Breast epithelium (tissue), 4 donors: ENCODE measurements at places on chromosomes 6 and 20. TPM values are rescaled to one million over a fixed set of nuclear protein-coding genes. Genes with fewer than 3 reads are reported as not detected.

DNA sequence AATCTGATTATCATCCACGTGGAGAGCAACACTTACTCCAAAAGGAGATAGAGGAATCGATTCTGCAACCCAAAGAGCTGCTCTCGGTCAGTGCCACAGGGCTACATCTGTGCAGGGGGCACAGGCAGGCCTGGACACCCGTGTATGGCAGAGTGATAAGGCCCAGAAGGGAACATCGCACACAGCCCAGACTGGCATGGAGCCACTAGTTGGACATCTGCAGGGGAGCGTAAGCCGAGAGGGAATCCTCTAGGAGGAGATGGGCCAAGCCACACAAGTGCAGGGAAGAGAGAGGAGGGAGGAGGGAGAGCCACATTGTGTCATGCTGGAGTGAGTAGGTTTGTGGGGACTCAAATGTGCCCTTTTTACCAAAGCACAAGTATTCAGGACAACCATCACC, 50.4 kb upstream of the ENTPD6 start:
- DNase-seq, result no peak
- no peaks in the 10 kb centered on the region for H3K27me3 ChIP-seq
- no peaks in the 10 kb centered on the region for H3K4me1 ChIP-seq
- no peak overlapping the region for H3K4me3 ChIP-seq
- no peak overlapping the region for H3K27ac ChIP-seq

DNA sequence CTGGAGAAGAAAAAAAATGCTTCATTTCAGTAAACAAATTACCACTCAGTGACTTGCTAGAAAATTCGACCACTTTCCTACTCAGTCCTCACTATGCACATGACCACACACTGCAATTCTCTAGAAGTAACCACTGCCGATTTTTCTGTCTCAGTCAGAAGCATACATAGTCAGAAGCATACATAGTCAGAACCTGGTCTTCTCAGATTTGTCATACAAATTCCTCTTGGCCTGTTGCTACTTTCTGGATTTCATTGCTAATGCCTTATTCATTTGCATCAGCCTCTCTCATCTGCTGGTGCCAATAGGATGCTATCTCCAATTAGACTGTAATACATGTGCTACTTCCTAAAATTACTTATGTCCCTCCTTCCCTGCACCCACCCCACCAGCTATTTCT, 10.2 kb upstream of the KIF16B start:
- no peak overlapping the region for H3K27ac ChIP-seq
- H3K4me3 ChIP-seq, result no peak overlapping the region
- no peak for DNase-seq
- H3K4me1 ChIP-seq, result no peaks in the 10 kb centered on the region
- no peaks in the 10 kb centered on the region for H3K36me3 ChIP-seq
- H3K27me3 ChIP-seq, result no peaks in the 10 kb centered on the region

GRCh38 chr6:141562186-141562811, 570.4 kb upstream of the GJE1 start:
- no peaks in the 10 kb centered on the region for H3K36me3 ChIP-seq
- DNase-seq, result no peak
- H3K4me1 ChIP-seq, result no peaks in the 10 kb centered on the region
- H3K27ac ChIP-seq, result peak overlapping the region; percentile 50

DNA sequence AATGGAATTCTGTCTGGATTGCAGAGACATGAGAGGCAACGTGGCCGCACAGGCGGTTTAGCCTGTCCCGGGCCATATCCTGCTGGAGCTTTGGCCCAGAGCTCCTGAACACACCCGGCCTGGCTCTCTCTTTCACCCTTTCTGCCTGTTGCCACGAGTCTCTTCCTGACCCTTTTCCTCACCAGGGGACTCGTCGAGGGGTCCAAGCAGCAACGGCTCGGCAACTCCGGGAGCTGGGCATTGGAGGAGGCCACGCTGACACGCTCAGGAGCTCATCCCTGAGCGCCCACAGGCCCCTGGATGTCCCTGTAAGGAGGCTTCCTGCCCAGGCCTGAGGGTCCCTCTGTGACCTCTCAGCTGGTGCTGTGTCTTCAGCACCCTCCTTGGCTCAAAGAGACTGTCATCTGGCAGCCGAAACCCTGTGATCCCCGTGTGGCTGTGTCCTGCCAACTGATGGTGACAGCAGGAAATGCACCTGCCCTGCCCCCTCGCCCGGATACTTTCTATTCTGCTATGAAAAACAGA, 103.8 kb downstream of the RNASET2 start:
- no peaks in the 10 kb centered on the region for H3K27me3 ChIP-seq
- H3K36me3 ChIP-seq, result no peaks in the 10 kb centered on the region
- H3K27ac ChIP-seq, result no peak overlapping the region
- no peak for DNase-seq
- H3K4me1 ChIP-seq, result no peaks in the 10 kb centered on the region

- no peaks in the 10 kb centered on the region for H3K36me3 ChIP-seq
- DNase-seq, result no peak
- no peak overlapping the region for H3K27ac ChIP-seq
- no peaks in the 10 kb centered on the region for H3K27me3 ChIP-seq
Measured at GRCh38 chr6:163646866-163647265, 232.3 kb downstream of the QKI start.

DNA sequence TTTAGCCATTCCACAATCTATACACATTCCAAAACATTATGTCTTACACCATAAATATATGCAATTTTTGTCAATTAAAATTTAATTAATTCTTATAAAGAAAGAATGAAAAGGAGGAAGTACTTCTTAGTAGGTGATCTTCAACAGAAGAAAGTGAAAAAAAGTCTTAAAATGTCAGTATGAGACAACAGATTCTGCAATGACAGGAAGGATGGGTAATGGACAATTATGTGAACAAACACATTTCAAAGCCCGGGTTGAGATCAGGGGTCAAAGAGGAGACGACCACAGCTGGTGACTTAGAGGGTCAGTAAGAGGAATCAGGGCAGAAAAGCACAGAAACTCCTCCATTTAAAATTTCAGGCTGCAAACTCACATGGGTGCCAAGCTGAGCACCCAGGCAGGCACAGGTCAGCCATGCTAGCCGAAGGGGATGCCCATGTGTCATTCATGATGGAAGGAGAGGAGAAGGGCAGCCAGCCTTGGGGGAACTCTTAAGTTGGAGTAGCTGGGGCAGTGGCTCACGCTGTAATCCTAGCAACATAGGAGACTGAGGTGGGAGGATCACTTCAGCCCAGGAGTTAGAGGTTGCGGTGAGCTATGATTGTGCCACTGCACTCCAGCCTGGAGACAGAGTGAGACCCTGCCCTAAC, 11.0 kb downstream of the VSX1 start:
- no peak for DNase-seq
- H3K4me3 ChIP-seq, result no peak overlapping the region
- no peaks in the 10 kb centered on the region for H3K27me3 ChIP-seq
- no peaks in the 10 kb centered on the region for H3K36me3 ChIP-seq
- no peak overlapping the region for H3K27ac ChIP-seq

GRCh38 chr20:43631598-43631997, 35.3 kb upstream of the MYBL2 start:
- H3K27me3 ChIP-seq, result no peaks in the 10 kb centered on the region
- DNase-seq, result no peak
- no peaks in the 10 kb centered on the region for H3K36me3 ChIP-seq

- H3K36me3 ChIP-seq, result no peaks in the 10 kb centered on the region
- no peak overlapping the region for H3K4me3 ChIP-seq
- H3K4me1 ChIP-seq, result no peaks in the 10 kb centered on the region
Measured at GRCh38 chr6:164744301-164744700, 565.1 kb downstream of the C6orf118 start.

DNA sequence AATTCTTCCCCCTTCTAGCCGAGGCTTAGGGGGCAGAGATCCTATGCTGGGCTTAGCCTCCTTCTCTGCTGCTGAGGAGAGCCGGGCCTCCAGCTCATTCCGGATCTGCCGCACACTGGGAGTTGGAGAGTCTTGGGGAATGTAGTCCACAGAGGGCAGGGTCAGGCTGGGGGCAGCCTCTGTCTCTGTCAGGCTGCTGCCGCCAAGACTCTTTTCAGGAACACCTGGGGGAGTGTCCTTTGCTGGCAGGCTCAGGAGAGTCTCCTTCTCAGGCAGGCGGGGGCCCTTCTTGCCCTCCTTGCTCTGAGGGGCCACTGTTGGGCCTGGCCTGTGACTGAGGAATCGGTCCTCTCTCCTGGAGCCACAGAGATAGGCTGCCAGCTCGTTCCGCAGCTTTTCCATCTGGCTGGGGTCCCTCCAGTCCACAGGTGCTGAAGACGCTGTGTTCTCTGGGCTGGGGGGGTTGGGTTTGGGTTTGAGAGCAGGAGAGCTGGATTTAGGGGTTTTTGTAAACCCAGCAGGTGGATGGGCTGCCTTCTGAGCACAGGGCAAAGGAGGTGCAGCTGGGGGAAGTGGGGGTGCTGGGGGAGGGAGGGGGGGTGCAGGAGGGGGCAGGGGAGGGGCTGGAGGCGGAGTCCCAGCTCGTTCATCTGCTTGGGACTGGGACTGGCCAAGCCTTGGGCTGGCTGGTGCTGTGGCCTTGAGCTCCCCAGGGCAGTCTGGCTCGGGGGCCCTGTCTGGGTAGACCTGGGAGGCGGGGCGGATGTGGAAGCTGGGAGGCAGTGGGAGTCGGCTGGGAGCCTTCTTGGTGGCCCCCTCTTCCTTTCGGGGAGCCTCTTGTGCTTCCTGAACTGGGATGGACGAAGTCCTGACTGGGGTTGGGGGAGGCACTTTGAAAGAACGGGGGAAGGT, 36.1 kb downstream of the C6orf132 start:
- H3K4me3 ChIP-seq, result no peak overlapping the region
- H3K4me1 ChIP-seq, result no peaks in the 10 kb centered on the region
- no peaks in the 10 kb centered on the region for H3K36me3 ChIP-seq
- no peaks in the 10 kb centered on the region for H3K27me3 ChIP-seq
- no peak overlapping the region for H3K27ac ChIP-seq

DNA sequence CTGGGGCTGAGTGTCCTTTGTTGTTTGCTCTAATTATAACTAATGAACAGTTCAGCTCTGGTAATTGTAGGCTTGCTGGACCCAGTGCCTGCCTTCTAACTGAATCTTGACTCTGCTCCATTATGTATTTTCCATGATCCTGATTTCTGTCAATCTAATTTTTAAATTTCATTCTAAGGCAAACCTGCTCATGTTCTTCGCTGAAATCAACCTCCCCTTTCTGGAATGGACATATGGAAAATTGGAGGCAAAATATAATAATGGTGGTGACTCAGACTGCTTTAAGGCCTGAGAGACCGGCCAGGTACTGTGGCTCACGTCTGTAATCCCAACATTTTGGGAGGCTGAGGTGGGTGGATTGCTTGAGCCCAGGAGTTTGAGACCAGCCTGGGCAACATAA, 182.7 kb upstream of the AKAP12 start:
- no peaks in the 10 kb centered on the region for H3K4me1 ChIP-seq
- no peak overlapping the region for H3K4me3 ChIP-seq
- no peaks in the 10 kb centered on the region for H3K27me3 ChIP-seq
- no peaks in the 10 kb centered on the region for H3K36me3 ChIP-seq
- no peak overlapping the region for H3K27ac ChIP-seq

DNA sequence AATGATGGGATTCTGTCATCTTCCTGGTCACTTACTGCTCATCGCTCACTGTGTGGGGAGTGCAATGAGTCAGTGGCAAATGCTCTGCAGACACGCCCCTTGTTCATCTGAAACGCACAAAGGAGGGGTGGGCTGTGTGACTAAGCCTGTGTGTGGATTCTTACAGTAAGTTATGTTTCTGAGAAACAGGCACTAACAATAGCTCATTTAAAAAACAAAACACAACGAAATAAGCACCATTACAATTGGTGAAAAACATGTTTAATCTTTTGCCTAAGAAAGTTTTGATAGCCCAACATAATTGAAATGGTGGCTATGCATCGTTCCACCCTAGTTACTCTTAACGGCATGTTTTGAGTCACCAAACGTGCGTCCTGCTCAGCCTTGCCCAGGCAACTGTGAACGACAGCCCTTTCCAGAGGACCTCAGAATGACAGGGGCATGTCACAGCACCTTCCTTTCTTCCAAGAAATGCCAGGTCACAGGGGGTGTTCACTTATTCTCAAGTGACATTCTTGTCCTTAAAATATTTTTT, 118.4 kb upstream of the SGK1 start:
- H3K4me3 ChIP-seq, result no peak overlapping the region
- H3K4me1 ChIP-seq, result peaks cover 4% of the 10 kb centered on the region
- no peaks in the 10 kb centered on the region for H3K27me3 ChIP-seq
- no peak for DNase-seq
- no peaks in the 10 kb centered on the region for H3K36me3 ChIP-seq
- H3K27ac ChIP-seq, result no peak overlapping the region

DNA sequence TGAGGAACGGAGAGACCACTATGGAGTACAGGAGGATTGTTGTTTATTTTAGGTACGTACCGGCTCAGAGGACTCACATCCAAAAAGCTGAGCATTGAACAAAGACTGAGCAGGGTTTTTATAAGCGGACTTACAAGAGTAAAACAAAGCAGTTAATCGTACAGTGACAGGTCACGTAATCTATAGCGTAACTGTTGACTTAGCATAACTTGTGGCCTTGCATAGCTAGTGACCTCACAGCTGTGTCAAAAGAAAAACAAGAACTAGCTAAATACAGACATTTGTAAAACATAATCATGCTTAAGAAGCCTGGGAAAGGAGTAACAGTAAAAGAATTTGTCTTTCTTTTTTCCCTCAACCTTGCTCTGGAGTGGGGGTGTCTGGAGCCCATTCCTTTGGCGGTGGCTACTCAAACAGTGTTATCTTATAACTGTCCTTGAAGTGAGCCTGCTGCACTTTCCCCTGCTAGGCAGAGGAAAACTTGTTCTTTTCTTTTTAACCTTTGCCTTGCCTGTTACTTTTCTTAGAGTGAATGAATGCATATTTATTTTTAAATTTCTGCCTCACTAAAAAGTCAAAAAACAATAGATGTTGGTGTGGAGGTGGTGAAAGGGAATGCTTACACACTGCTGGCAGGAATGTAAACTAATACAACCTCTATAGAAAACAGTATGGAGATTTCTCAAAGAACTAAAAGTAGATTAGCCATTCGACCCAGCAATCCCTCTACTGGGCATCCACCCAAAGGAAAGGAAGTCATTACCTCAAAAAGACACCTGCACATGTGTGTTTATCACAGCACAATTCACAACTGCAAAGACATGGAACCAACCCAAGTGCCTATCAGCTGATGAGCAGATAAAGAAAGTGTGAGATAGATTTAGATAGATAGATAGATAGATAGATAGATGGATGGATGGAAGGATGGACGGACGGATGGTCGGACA, 109.0 kb downstream of the TAF4 start:
- H3K27me3 ChIP-seq, result peaks cover 18% of the 10 kb centered on the region
- DNase-seq, result no peak
- H3K36me3 ChIP-seq, result no peaks in the 10 kb centered on the region
- no peak overlapping the region for H3K27ac ChIP-seq
- H3K4me3 ChIP-seq, result no peak overlapping the region
- H3K4me1 ChIP-seq, result no peaks in the 10 kb centered on the region

GRCh38 chr6:128259029-128259724, 261.2 kb downstream of the PTPRK start:
- H3K27me3 ChIP-seq, result no peaks in the 10 kb centered on the region
- no peak overlapping the region for H3K4me3 ChIP-seq
- H3K27ac ChIP-seq, result no peak overlapping the region
- DNase-seq, result no peak
- no peaks in the 10 kb centered on the region for H3K36me3 ChIP-seq

FAM209B gene
- not detected for total RNA-seq

BACH2 gene
- 13.8 TPM for total RNA-seq

RTF2 gene
- total RNA-seq, result 66.3 TPM

DEFB132 gene
- 0.96 TPM for total RNA-seq

RPP21 gene
- total RNA-seq, result 69.6 TPM
